ENCODE measurements at places on chromosomes 12 and 14.

GRCh38 chr12:13099066-13099843 is 4.2 kb downstream of the GSG1 start:
- DNase-seq = no peak

DNA sequence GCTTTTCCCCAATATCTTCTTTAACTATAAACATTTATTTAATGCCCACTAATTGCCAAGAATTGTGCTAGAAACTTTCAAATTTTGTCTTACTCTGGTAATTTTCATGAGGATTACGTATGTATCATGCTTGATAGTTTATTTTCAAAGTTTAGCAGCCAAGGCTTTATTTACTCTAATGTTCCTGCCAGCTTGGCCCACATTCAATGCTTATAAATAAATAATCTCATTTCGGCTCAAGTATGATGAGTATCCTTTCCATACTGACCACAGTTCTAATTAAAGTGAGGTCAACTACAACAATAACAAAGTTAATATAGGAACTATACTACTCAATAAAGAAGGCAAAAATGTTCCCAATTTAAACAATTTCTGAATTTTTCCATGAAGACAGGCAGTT is 259.2 kb downstream of the MED13L start:
- DNase-seq = no peak

DNA sequence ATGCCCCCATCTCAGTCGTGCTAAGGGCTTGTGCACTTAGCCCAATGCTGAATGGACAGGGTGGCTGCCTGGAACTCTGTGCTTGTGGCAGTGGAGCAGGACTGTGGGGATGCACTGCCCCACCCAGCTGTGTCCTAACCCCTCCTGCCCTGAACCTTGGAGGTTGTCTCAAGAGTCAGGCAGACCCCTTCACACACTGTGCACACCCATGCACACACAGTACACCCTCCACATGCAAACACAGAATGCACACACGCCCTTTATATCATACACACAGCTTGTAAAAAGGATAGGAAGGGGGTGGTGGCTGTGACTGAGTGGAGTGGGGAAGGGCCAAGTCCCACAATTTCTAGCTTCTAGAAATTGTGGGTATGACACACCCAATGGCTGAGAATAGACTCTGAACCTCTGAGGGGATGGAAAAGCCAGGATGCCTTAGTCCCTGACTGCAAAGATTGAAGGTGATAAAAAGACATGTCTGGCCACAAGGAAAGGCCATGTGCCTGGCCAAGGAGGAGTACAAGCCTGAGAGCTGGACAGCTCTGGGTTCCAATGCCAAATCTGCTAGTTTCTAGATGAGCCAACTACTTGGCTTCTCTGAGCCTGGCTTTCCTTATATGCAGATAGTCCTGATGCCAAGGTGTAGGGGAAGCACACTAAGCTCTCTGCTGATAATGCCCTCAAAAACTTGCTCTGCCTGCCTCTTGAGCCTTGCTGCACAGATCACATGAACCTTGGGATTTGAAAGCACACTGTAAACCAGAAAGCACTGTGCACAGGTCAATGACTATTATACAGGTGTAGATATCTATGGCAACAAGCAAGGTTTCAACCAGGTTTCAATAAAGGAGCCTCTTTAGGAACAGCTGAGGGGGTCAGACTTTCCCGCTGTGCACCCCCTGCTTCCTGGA is 8.4 kb downstream of the KRT8 start:
- no peak for DNase-seq

GRCh38 chr14:23561259-23561658 is 5.2 kb downstream of the THTPA start:
- DNase-seq = no peak

DNA sequence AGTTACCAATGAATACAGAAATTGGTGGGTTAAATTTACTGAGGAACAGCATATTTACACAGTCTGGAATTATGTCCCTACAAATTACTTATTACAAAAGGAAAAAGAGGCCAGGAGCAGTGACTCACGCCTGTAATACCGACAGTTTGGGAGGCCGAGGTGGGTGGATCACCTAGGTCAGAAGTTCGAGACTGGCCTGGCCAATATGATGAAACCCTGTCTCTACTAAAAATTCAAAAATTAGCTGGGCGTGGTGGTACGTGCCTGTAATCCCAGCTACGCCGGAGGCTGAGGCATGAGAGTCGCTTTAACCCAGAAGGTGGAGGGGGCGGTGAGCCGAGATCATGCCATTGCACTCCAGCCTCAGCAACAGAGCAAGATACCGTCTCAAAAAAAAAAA is 52.6 kb downstream of the HECTD1 start:
- DNase-seq = no peak

DNA sequence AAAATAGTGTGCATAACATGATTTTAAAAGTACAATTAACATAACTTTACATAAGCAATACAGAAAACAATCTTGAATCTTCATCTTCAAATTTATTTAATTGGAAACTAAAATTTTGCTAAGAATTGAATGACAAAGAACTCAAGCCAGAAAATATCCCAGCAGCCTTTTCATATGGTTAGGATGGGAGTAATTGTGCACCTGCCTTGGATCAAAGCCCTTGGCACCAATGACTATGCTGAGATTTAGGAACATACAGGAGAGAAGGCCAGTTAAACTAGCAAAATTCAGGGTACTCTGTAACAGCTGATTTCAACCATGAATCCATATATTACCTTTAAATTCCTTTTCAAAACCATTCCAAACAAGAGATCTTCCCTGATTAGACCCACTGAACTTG is 5.8 kb downstream of the KERA start:
- no peak for DNase-seq

- DNase-seq = no peak
These were observed 58.2 kb upstream of the STRN3 start for GRCh38 chr14:31084385-31084784.

GRCh38 chr12:110012137-110012536 is 12.9 kb downstream of the ANKRD13A start:
- no peak for DNase-seq

GRCh38 chr14:58198086-58198485 is 1.9 kb upstream of the ACTR10 start:
- no peak for DNase-seq

DNA sequence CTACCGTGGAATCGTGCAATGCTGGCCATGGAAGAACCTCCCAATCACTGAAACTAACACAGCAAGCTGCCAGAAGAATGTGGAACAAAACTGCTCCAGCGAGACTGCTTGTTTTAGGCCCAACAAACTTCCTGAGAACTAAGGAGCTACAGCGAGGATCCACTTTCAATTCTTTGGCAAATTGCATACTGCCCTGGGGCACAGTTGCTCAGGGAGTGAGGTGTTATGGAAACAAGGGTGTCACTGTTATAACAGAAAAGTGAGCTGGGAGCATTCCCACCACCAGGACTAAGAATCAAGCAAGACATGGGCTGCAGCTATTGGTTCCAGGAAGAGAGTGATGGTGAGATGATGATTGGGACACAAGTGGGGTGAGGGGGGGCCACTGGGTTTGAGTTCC is 1606.1 kb upstream of the FLRT2 start:
- DNase-seq = no peak

DNA sequence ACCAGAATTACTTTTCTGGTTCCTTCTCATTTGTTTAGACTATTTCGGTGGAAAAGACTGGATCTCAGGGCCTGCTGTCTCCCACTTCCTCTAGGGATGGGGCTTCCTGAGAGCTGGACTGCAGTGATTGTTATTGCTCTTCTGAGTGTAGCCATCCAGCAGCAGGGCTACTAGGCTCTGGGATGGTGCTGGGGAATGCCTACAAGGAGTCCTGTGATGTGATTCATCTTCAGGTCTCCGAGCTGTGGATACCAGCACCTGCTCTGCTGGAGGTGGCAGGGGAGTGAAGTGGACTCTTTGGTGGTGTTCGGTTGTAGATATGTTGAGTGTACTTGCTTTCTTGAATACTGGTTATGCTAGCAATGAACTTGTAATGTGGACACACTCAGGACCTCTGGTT is 42.7 kb downstream of the AEBP2 start:
- DNase-seq = no peak

DNA sequence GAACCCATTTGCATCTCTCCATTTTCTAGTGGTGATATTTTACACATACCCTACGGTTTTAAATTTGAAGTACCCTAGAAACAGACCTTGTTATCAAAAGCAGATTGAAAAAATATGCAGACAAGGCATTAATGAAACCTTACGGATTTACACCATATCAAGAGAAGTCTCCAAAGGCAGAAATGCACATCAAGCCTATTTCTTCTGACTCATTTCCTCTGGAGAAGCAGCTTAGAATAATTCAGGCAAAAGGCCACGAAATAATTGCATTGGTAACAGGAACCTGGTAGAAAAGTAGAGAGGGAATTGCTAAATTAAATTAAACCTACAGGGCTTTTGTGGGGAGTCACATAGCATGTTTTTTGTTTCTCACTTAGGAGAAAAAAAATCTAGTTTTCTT is 34.7 kb downstream of the KICS2 start:
- DNase-seq = no peak

DNA sequence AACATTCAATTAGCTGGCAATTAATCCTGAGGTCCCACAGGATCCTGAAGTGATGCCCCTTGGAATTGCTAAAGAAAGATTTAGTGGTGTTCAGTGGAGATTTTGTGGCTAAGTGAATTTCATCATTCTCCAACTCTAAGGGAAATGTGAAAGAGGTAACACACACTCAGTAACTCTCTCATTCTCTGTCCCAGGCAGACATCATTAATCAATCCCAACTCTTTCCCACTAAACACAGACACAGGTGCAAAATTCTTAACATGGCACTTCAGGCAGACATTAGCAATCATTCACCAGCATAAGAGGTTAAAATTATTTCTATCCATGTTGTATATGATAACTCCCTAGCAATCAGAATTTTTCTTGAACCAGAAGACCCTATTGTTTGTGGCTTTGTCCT is 40.2 kb downstream of the TRPV4 start:
- DNase-seq = no peak

DNA sequence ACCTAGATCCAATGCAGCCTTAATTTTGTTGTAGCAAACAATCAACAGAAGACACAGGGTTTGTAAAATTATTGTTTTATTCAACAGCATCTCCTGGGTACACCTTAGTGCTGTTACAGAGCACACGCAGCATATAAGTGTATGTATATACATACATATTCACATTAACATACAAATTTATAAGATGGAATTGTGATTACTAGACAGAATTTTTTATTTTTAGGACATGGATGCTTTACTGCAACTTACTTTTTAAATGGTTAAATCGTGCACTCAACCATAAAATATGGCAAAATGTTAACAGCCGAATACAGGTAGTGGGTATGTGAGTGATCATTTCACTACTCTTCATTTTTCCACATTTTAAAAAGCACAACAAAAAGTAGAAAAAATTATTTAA is 16.6 kb downstream of the HEATR5A start:
- no peak for DNase-seq

GRCh38 chr12:106299202-106299774 is 3.2 kb upstream of the TCP11L2 start:
- DNase-seq = no peak

- no peak for DNase-seq
These were observed 47.1 kb upstream of the ATXN7L3B start for GRCh38 chr12:74490390-74491064.

DNA sequence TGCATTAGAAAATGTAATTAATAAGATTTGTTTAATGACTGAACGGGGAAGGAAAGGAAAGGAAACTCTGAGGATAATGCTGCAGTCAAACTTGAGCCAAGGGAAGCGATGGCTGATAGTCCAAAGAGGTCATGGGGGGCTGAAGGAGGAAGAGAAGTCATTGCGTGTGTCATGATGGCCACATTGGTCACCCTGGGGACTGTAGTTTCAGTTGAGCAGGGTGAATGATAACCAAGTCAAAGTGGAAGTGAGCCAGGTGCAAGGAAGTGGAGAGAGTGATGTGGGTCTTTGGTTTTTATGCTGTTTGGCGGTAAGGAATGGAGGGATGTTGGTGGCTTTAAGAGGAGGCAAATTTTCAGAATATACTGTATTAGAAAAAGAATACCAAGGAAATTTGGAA is 21.6 kb downstream of the C12orf75 start:
- no peak for DNase-seq

GRCh38 chr12:121791671-121792551 is 1.6 kb downstream of the RHOF start:
- no peak for DNase-seq

DNA sequence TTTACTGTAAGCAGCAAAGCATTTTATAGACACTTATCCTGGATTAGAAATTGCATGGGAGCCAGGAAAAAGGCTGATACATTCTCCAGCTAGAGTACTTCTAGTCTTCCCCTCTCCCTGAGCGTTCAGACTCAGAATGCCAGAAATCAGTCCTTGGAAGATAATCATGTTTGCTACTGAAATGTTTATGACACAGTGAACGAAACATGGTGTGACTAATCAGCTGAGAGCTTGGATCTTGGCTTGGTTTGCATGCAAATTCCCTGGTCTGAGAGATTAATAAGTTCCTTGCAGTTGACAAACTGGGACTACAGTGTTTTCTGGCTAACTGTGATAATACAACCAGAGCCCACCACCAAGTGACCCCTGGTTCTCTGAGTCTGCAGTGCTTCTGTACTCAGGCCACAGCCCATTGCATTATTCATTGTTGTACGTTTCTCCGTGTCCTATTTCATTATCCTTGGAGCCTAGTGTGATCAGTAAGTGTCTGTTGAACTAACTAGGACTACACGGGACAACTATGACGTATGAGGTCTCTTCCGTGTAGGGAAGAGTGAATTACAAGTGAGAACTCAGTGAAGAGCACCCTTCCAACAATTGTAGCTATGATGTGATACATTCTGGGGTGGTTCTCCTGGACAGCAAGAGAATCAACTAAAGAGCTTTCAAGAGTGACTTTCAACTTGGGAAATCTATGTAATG is 34.6 kb upstream of the EVL start:
- no peak for DNase-seq
